Fibroblast of gingiva (primary cell): ENCODE measurements at places on chromosomes 16 and 17.

DNA sequence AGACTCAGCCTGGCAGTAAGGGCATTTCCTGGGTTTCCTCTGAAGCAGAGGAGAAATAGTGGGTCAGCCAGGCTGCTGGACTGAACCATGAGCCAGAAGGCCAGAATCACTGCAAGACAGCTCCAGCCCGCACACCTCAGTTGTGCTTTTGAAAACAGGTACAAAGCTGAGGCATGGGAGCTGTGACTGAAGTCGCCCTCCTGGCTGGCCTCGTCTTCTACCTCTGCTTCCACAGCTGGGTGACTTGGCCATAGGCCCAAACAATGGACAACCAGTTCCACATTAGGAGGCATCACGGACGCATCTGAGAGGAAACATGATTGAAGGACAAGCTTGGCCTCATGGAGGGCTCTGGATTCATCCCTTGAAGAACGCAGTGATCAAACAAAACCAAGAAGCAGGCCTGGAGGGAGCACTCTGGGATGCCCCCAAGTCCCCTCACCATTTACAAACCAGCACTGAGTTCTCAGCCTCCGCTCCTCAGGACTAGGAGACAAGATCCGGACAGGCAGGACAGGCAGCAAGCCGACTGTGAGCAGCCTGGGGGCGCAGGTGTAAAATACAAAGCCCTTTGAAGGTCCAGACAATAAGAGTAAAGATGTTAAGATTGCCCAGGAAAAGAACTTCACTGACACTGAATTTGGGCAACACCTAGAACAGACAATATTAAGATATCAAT, 68.7 kb downstream of the N4BP1 start:
- no peak for DNase-seq

DNA sequence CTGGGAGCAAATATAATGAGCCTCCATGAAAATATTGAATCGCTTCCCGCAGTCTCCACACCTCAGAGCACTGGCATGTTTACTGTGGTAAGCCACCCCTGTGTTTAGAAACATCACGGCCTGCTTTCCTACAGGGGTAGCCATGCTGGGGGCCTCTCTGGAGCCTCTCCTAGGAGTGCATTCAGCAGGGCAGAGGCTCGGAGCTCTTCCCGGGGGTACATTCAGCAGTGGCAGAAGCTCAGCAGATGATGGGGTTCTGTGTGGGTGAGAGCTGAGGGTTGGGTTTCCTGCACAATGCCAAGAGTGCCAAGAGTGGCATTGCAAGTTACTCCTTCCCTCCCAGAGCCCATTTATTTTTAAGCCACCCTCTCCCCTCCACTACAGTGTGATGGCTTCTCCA, 386.6 kb downstream of the SEC14L1 start:
- DNase-seq, result no peak

GRCh38 chr17:81314398-81315081, 19.4 kb upstream of the SLC38A10 start:
- DNase-seq, result no peak

DNA sequence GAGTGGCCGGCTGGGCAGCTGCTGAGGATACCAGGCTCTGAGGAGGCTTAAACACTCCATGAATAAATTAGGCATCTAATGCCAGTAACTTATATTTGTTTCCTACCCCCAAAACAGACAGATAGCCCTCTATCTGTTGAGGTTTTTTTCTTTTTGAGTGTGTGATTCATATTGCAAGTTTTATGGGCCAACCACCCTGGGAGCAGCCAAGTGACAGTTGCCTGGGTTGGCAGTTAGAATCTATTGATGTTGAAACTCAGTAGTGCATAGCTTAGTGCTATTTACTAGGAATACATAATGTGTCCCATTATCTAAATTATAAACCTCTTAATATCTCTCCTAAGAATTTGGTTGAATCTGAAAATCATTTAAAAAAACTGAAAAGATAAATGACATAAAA, 397.4 kb downstream of the CA10 start:
- DNase-seq, result no peak

- DNase-seq, result no peak
Observed at GRCh38 chr17:42179911-42180410, 981 bp downstream of the KCNH4 start.

DNA sequence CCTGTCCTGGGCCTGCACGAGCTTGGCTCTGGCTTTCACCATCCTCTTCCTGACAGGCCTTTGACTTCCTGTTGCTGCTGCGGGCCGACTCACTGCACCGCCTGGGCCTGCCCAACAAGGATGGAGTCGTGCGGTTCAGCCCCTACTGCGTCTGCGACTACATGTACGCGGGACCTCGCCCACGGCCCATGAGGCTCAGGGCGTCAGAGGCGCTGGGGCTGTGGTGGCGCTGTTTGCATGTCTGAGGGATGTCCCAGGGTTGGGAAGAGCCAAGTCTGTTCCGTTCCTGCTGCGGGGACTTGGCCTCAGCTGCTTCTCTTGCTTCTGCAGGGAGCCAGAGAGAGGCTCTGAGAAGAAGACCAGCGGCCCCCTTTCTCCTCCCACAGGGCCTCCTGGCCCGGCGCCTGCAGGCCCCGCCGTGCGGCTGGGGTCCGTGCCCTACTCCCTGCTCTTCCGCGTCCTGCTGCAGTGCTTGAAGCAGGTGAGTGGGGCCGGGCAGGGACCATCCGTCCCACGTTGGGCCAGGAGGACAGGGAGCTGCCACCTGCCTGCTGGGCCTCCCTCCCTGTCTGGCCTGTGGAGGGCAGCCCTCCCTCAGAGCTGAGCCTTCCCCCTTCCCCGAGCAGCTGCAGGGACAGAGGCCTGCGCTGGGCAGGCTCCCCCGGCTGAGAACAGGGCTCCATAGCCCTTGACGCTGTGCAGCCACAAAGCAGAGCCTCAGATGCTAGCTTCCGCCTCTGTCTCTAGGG, 23.8 kb downstream of the TSC2 start:
- no peak for DNase-seq

- peak; percentile 8 for DNase-seq
Observed at GRCh38 chr16:49700251-49701064, 155.5 kb downstream of the ZNF423 start.

- DNase-seq, result no peak
Observed at GRCh38 chr16:78889346-78889745, 711.2 kb downstream of the MAF start.

DNA sequence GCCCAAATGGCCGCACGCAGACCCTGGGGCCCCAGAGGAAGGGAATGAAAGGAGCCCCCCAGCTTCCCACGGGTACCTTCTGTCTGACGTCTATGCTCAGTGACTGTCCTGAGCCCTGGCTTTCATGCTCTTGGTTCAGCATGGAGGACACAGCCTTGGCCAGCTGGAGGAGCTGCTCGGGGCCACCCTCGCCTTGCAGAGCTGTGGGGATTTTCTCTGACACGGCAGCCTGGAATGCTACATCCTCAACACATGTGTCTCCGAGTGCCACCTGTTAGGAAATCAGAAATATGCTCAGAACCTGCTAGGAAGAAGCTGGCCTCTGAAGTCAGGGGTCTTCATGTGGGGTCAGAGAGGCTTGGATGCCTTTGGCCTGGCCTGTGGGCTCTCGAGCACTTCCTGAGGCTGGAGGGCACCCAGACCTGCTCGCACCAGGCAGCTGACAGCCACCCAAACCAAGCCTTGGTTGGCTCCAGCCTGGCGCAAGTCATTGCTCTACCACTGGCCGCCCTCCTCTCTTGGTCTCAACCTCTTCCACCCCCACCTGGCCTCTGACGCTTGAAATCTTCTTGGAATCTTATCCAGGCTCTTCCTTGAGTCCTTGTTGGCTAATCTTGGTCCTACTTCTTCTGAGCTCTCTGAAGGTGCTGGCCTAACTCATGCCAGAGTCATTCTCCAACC, 63.7 kb upstream of the BCO1 start:
- DNase-seq, result no peak

DNA sequence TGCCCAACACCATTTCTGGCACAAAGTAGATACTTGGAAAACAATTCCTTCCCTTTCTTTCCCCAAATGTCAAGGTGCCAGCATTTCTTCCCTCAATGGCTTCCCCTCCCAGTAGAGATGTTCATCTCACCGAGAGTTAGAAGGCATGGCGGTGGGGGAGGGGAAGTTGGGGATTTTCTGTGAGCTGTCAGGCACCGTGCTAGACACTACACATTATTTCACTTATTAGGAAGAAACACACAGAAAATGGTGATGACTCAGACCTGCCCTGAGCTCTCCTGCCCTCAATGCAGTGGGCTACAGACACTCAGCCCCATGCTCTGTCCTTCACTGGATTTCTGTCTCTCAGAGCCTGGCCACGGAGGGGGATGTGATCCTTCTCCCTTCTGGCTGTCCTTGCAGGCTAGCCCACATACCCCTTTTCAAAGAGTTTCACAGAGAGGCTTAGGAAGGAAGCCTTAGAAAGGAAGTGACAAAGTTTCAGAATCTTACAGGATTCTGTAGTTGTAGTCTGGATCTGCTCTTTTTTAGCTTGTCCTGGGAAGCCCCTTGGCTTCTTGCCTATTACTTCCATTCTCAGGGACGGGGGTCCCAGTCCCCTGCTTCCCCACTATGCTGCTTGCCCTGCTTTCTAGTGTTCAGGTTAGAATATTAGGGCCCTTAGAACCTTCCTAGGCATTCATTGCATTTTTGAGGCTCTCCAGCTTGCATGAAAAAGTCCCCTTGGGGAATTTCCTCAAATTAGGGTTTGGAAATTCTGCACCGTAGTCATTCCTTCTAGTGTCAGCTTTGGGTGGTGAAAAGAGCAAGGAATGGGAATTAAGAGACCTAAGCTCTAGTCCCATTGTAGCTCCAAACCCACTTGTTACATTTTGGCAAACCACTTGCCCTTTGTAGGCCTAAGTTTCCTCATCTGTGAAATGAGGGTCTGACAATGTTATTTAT, 12.2 kb upstream of the CCL5 start:
- no peak for DNase-seq

- no peak for DNase-seq
Observed at GRCh38 chr16:35234679-35235078, 1775.3 kb downstream of the TP53TG3F start.

GRCh38 chr16:31713945-31714902, 159.4 kb upstream of the ZNF267 start:
- no peak for DNase-seq
